Activated CD4-positive, alpha-beta T cell treated with anti-CD3 and anti-CD28 coated beads, Interleukin-2, amount 10 ng/mL, durations not matched to agents 7 days and 5 days (primary cell): ENCODE measurements at places on chromosomes 11 and 22. TPM values are rescaled to one million over a fixed set of nuclear protein-coding genes. Genes with fewer than 3 reads are reported as not detected.

The MGAT3 gene
- total RNA-seq: 12.8 TPM

The SULT4A1 gene
- total RNA-seq: not detected

The KCNE3 gene
- not detected for total RNA-seq

The TSSK2 gene
- not detected for total RNA-seq

The CBLIF gene
- not detected for total RNA-seq

The DCDC1 gene
- total RNA-seq: not detected

The OR8B12 gene
- total RNA-seq: not detected

The KCNK7 gene
- 1.00 TPM for total RNA-seq

The ZBTB16 gene
- 7.6 TPM for total RNA-seq

The PARVA gene
- not detected for total RNA-seq

The HOATZ gene
- not detected for total RNA-seq

The MIOX gene
- total RNA-seq: 0.23 TPM

DNA sequence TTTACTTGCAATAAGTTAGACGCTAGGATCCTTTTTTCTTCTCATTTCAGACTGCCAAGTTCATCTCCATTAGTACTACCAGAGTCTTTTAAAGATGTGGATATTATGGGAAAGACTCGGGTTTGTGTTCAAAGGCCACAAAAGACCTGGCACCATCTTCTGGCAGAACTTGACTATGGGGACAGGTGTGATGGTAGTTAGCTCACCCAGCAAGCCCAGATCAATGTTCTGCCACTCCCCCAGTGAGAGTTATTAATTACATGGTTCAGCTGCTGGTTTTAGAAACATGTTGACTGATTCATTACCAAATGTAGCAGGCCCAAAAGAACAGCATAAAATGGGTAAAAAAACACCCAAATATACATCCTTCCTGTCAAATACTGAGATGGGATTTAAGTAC lies 333.5 kb upstream of the PITPNB start:
- H3K4me3 ChIP-seq: no peak overlapping the region
- no peak overlapping the region for H3K27ac ChIP-seq
- peaks cover 4% of the 10 kb centered on the region for H3K4me1 ChIP-seq
- no peaks in the 10 kb centered on the region for H3K27me3 ChIP-seq
- H3K36me3 ChIP-seq: no peaks in the 10 kb centered on the region
- DNase-seq: no peak

GRCh38 chr11:69482322-69482721 lies 859 bp downstream of the LINC01488 start:
- H3K4me3 ChIP-seq: no peak overlapping the region
- H3K27ac ChIP-seq: no peak overlapping the region
- H3K27me3 ChIP-seq: no peaks in the 10 kb centered on the region
- no peaks in the 10 kb centered on the region for H3K36me3 ChIP-seq
- no peaks in the 10 kb centered on the region for H3K4me1 ChIP-seq

DNA sequence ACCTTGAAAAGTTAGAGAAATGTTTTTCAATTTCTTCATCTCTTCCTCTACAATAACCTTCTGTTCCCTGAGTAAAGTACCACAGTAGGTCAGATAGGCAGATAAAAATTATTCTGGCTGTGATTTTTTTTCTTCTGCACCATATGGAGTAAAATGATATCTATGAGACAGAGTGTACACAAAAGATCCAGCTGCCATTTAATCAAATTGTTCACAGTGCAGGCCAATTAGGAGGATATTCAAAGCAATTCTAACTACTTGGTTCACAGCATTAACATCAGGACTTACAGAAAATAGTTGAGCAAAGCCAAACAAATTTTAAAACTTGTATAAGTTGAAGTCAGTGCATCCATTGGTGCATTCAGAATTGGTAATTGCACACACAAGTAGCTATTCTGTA lies 147.9 kb upstream of the LUZP2 start:
- H3K4me1 ChIP-seq: no peaks in the 10 kb centered on the region
- no peaks in the 10 kb centered on the region for H3K27me3 ChIP-seq
- no peak overlapping the region for H3K27ac ChIP-seq
- H3K4me3 ChIP-seq: no peak overlapping the region

DNA sequence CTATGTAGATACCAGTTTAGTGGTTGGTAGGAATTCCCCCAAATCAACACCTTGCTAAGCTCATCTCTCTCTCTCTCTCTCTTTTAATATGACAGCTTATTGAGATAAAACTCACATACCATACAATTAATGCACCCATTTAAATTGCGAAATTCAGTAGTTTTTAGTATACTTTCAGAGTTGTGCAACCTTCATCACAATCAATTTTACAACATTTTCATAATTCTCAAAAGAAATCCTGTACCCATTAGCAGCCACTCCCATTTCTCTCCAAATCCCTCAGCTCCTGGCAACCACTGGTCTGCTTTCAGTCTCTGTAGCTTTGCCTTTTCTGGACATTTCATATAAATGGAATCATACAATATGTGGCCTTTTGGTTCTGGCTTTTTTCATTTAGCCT lies 13.3 kb downstream of the NNMT start:
- H3K36me3 ChIP-seq: no peaks in the 10 kb centered on the region
- H3K27ac ChIP-seq: no peak overlapping the region
- no peak overlapping the region for H3K4me3 ChIP-seq
- peaks cover 6% of the 10 kb centered on the region for H3K4me1 ChIP-seq

DNA sequence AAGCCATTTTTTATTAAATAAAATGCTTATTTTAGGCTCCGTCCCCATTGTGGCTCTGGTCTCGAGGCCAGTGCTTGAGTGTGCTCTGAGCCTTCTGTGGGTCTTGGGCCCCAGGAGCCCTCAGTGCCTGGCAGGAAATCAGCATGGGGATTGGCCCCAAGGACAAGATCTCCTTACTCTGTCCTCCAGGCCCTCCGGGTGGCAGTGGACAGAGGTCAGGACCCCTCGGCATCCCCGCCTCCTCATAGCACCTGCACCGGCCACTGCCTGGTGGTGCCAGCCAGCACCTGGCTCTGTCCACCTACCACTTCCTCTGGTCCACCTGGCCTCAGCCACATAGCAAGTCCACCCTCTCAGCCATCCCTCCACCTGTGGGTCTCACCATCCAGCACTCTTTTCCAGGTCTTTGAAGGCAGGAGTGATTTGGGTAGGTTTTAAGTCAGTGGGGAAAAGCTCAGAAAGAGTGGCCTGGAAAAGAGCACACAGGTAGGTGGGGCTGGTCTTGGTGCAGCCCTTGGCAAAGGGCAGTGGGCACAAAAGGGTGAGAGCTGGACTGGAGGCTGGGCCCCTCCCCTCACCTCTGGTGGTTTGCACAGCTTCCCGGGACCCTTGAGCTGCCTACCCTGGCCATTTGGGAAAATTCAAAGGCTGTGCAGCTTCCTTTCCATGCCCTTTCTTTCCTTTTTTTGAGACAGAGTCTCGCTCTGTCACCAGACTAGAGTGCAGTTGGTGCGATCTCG lies 3.5 kb downstream of the CLDN5 start:
- H3K36me3 ChIP-seq: peaks cover 5% of the 10 kb centered on the region
- no peak overlapping the region for H3K4me3 ChIP-seq
- DNase-seq: no peak
- H3K27me3 ChIP-seq: peaks cover 19% of the 10 kb centered on the region

DNA sequence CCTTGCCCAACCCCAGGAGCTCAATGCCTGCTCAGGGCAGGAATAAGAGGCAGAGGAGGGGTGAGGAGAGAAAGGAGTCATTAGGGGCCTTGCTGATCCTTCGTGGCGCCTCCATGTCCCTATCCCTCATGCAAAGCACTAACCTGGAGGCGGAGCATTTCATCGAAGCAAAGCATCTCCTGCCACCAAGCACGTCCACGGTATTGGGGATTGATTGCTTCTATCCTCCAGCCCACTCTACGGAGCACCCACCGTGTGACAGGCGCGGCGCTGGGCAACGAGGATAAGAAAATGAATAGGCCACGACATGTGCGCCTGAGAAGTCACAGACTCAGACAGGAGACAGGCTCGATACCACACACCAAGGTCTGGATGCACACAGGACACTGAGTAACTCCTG lies 67.0 kb downstream of the IGLL1 start:
- H3K4me1 ChIP-seq: no peaks in the 10 kb centered on the region
- no peaks in the 10 kb centered on the region for H3K27me3 ChIP-seq
- no peak overlapping the region for H3K27ac ChIP-seq
- no peak overlapping the region for H3K4me3 ChIP-seq
- no peaks in the 10 kb centered on the region for H3K36me3 ChIP-seq

DNA sequence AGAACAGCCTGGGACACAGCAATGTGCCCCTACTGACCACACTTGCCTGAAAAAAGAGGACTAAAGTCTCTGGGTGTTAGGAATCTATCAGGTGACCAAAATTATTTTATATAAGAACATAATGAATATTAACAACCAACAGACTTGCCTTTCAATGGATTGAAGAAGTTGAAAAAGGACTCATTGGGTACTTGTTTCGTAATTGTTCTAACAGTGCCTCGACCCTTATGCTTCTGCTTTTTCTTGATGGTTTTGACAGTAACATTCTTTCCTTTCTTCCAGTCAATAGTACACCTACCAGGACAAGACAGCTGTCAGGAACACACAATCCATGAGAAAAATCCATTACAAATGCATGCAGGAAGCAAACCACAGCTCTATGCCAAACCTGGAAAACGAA lies 29.0 kb upstream of the PHLDA2 start:
- no peaks in the 10 kb centered on the region for H3K27me3 ChIP-seq
- H3K4me1 ChIP-seq: peaks cover 47% of the 10 kb centered on the region

DNA sequence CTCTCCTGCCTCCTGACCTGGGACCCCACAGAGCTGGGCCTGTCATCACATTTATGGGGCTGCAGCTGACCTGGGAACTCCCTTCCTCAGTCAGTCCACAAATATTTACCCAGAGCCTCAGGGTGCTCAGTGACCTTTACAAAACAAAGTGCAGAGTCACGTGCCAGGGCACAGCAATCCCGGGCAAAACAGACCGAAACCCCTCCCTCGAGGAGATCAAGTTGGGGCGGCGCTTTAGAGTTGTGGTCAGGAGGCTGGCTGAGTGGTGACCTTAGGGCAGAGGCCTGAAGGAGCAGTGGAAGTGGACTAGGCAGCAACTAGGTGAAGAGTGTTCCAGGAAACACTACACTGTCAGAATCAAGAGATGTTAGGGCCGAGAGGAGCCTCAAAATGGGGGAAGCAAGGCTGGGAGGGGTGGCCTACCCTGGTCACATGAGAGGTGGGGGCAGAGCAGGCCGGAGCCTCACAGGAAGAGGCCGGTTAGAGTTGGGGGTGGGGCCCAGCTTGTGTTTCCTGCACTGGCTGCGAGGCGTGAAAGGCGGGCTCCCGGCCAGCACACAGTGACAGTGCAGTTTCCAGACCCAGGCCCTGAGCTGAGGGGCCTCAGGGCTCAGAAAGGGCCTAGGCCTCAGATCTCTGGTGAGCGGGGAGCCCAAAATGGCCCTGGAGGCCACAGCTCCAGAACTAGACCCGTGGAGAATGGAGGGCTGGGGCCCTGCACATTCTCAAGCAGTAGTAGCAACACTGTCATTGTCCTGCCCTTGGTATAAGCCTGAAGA lies 3.7 kb upstream of the NEAT1 start:
- H3K27me3 ChIP-seq: peaks cover 5% of the 10 kb centered on the region
- DNase-seq: peak; percentile 92
- H3K4me1 ChIP-seq: peaks cover 55% of the 10 kb centered on the region

DNA sequence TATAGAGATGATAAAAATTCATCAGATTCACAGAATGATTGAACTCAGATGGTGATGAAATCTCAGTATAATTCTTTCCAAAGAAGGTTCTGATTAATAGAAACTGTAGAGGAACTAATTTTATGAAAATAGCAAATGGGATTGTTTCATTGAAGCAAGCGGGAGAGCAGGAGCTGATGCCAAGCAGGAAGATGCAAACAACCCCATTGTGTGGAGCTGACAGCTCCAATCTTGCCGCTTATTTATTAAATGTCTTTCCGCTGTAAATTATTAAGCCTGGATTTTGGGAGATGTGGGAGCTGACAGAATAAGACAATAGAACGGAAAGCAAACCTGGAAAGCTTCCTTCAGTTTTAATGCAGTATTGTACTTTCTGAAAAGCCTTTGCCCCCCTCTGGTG lies 6.0 kb upstream of the TMEM218 start:
- no peak overlapping the region for H3K27ac ChIP-seq
- no peak overlapping the region for H3K4me3 ChIP-seq
- peaks cover under 1% of the 10 kb centered on the region for H3K36me3 ChIP-seq

DNA sequence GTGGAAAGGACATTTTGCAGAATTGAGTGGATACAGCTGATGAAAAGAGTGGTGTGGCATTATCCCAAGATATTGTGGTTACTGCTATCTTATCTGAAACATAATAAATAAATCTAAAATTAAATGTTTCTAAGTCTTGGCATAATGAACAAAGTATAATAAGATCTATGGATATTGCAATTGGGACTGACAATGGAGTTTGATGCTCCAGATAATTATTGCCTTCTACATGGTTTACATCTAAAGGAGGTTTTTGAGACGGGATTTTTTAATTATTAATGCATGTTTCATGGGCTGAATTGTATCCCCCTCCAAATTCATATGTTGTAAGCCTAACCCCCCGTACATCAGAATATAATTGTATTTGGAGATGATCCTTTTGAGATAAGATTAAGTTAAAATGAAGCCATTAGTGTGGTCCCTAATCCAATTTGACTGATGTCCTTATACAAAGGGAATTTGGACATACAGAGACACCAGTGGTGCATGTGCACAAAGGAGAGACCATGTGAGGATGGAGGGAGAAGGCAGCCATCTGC lies 198.5 kb downstream of the MSANTD4 start:
- no peak for DNase-seq
- no peaks in the 10 kb centered on the region for H3K4me1 ChIP-seq
- H3K4me3 ChIP-seq: no peak overlapping the region
- no peak overlapping the region for H3K27ac ChIP-seq
- no peaks in the 10 kb centered on the region for H3K27me3 ChIP-seq
